ENCODE measurements at places on chromosomes 11 and 22. TPM values are rescaled to one million over a fixed set of nuclear protein-coding genes. Genes with fewer than 3 reads are reported as not detected.

- no peak for DNase-seq
These were observed 309.6 kb downstream of the OPCML start for GRCh38 chr11:133222425-133223330.

DNA sequence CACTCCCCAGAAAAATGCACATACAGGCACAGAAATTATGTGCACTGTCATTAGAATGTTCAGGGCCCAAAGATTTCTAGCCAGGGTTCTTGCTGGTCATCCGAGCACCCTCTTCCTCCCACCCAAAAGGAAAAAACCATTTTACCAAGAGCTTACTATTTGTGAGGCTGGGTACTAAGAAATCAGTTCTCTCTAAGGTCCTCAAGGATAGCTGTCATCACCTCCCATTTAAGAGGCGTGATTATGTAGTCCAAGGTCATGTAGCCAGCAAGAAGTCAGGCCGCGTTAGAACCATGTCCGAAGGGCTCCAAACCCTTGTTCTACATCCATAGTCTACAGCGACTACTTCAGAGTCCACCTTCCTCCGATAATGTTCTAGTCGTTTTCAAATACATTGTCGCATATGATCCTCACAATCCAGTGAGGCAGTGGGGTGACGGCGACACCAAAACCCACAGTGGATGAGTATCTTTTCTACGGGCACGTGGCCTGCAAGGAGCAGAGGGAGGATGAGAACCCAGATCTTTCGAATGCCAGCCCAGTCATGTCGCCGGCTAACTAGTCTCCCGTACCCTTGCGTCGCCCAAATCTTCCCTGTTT is 634 bp downstream of the TIMM8B start:
- peak; percentile 50 for DNase-seq

DNA sequence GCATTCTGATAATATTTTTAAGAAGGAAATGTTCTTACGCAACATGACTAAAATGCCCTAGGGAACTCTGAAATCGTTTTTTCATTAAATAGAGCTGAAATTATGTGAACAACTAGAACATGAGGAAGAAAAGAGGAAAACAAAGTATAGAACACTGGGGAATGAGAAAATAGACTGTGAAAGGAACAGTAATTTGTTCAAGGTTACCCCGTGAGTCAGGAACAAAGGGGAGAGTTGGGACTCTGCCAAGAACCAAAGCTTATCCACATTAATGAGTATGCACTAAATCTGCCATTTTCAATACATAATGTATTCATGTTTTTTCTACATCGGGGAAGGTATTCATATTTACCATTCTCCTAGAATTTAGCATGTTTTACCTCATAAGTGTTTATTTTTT is 961.8 kb upstream of the CCDC90B start:
- DNase-seq, result no peak

DNA sequence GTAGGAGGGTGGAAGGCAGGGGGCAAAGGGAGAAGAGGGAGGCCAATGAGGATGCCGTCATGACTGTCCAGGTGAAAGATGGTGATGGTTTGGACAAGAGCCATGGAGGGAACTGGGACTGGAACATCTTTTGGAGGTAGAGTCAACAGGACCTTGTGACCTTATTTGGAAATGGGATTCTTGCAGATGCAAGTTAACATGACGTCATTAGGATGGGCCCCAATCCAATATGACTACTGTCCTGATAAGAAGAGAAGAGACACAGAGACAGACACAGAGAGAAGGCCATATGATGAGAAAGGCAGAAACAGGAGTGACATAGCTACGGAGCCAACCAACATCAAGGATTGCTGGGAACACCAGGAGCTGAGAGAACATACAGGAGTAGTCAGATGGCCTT is 31.0 kb upstream of the ISX start:
- no peak for DNase-seq

LRRC56 gene
- 2.1 TPM for total RNA-seq
